Activated CD8-positive, alpha-beta memory T cell treated with anti-CD3 and anti-CD28 coated beads for 4 hours (primary cell): ENCODE measurements at places on chromosomes 2 and 18.

DNA sequence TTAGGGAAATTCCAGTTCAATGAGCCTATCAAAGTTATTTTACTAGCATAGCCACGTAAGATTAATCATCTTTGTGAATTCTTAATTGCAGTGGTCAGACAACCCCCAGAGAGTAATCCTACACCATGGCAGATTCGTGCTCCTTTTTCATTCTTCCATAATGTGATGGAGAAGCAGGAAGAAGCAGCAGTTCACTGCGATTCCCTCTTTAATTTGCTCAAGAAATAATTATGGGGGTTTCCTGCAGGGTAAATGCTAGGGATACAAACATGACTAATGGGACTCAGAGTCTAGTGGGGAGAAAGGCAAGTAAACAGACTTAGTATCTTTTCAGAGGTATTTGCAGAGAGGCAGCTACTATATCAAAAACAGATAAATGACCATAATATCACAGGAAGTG lies 175.8 kb upstream of the HNRNPA3 start:
- no peak for DNase-seq

- no peak for DNase-seq
Observed at GRCh38 chr2:239578381-239578780, 177.6 kb upstream of the HDAC4 start.

DNA sequence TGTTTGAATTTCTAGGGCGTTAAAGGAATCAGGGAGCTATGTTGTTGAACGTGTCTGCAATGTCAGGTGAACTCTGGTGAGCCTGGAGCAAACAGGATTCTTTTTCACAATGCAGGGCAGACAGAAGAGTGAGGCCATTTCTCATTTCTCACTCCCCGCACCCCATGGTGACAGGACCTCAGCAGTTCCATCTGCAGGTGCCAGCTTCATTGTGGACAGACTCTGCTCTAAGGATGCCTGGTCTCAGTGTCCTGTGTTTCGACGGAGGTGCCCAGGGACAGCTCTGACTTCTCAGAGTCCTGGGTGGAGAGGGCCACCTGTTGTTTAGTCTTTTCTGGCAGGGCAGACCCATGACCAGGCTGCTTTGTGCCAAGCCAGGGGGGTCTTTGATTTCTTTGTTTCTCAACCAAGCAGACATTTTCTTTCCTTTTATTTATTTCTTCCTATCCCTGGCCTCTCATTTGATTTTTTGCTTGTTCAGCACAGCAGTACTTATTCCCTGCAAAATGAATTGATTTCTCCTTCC lies 201.5 kb downstream of the RNF144A start:
- no peak for DNase-seq

DNA sequence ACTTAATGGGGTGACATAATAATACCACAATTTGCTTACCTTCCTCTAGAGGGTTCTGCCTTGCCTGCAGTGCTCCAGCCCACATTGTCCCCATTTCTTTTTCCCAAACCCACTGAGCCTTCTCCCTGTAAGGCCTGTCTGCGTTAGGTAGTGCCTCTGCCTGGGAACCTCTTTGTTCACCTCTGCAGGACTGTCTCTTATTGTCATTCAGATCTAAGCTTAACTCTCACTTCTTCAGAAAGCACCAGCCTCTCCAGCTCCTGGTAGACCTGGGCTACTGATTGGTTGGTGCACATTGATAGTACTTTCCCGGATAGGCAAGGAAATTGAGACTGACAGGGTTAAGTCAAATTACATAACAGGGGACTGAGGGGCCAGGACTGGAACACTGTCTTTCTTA lies 49.1 kb downstream of the CCDC85A start:
- DNase-seq, result no peak

- DNase-seq, result no peak
Observed at GRCh38 chr2:190996338-190996946, 17.5 kb downstream of the STAT1 start.

- DNase-seq, result no peak
Observed at GRCh38 chr2:31958140-31958717, 52.6 kb downstream of the MEMO1 start.

- DNase-seq, result no peak
Observed at GRCh38 chr2:48514348-48515003, 15.5 kb upstream of the STON1 start.

DNA sequence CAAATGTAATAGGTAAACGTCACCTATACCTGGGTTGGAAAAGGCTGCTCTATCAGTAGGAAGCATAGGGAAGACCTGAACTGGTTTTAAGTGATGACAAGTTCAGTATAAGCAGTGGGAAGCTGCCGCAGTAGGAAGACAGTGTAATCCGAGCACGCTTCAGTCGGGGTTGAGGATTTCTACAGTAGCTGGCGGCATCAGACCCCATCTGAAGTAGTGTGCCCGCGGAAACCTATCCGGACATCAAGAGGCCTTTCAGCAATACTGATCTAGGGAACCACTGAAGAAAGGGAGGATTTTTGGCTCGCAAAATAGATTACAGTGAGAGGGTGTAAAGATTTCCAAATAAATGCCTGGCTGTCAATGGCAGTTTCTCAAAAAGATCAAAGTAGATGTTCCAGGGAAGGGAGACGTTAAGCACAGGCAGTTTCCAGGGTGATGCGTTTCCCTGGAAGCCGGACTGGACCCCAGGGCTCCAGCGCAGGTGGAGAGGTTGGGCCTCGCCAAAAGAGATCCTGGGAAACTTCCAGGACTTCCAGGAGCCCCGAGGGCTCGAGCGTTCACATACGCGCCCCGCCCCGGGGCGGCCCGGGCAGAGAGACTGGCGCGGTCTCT lies 5.3 kb downstream of the LOXL3 start:
- DNase-seq, result no peak

DNA sequence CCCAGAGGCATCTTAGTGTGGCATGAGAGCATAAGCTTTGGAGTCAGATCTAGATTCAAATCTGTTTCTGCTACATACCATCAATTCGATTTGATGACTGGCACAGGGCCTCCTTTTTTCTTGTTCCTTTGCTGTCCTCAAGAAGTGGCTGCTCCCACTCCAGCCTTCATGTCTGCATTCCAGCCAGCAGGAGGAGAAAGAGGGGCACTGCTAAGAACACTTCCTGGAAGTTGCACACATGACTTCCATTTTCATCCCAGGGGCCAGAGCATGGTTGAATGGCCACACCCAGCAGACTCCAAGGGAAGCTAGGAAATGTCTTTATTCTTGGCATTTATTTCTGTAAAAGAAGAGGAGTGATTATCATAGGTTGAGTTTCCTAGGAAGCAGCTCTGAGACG lies 50.4 kb downstream of the EML6 start:
- DNase-seq, result no peak

DNA sequence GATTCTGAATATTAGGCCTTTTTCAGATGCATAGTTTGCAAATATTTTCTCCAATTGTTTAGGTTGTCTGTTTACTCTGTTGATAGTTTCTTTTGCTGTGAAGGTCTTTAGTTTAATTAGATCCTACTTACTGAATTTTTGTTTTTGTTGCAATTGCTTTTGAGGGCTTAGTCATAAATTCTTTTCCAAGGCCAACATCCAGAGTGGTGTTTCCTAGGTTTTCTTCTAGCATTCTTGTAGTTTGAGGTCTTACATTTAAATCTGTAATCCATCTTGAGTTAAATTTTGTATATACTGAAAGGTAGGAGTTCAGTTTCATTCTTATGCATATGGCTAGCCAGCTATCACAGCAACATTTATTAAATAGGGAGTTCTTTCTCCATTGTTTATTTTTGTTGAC lies 404.8 kb downstream of the LNPK start:
- no peak for DNase-seq

DNA sequence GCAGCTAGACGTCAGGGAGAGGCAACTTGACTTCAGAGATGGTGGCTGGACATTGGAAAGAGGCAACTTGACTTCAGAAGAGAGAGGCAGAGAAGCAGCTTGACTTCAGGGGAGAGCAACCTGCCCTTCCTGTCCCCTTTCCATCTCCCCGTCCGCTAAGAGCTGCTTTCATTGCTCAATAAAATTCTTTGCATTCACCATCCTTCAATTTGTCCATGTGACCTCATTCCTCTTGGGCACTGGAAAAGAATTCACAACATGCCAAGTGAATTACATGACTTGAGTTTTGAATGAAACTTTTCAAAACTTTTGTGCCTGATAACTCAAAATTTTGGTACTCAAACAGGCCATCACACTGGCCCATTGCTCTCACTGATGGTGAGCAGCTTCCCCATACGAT lies 158.9 kb downstream of the DPP4 start:
- no peak for DNase-seq
